ENCODE measurements at places on chromosomes 13 and 19. TPM values are rescaled to one million over a fixed set of nuclear protein-coding genes. Genes with fewer than 3 reads are reported as not detected.

The FXYD1 gene
- polyA plus RNA-seq, result 3.9 TPM

The PLIN5 gene
- not detected for polyA plus RNA-seq

DNA sequence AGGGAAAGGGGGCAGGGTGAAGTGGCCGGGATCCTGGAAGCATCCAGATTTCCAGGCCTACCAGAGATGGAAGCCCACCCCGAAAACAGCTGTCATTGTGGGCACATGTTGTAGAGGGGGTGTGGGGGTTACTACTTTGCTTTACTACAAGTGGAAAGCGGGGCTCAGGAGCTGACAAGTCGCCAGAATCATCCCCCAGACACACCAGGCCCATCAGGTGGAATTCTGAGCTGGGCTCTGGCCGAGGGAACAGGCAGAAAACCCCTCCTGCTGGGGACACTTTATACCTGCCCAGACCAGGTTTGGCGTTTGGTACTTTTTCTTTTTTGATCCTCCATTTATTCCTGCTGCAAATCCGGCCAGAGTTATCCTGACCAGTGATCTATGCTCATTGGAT, 3.8 kb downstream of the CDX2 start:
- no peak for DNase-seq
- H3K4me3 ChIP-seq, result no peak overlapping the region
- peaks cover 97% of the 10 kb centered on the region for H3K27me3 ChIP-seq
- peaks cover 2% of the 10 kb centered on the region for H3K4me1 ChIP-seq

- H3K4me3 ChIP-seq, result no peak overlapping the region
- no peak for DNase-seq
- no peaks in the 10 kb centered on the region for H3K36me3 ChIP-seq
- no peaks in the 10 kb centered on the region for H3K27me3 ChIP-seq
- no peaks in the 10 kb centered on the region for H3K4me1 ChIP-seq
Measured at GRCh38 chr13:61383111-61383510, 32.5 kb downstream of the PCDH20 start.

- H3K4me3 ChIP-seq, result no peak overlapping the region
- DNase-seq, result no peak
- H3K36me3 ChIP-seq, result no peaks in the 10 kb centered on the region
- H3K27me3 ChIP-seq, result no peaks in the 10 kb centered on the region
- H3K4me1 ChIP-seq, result no peaks in the 10 kb centered on the region
- no peak overlapping the region for H3K27ac ChIP-seq
Measured at GRCh38 chr13:30111810-30112209, 195.5 kb downstream of the KATNAL1 start.

The ZNF112 gene
- 1.4 TPM for polyA plus RNA-seq

DNA sequence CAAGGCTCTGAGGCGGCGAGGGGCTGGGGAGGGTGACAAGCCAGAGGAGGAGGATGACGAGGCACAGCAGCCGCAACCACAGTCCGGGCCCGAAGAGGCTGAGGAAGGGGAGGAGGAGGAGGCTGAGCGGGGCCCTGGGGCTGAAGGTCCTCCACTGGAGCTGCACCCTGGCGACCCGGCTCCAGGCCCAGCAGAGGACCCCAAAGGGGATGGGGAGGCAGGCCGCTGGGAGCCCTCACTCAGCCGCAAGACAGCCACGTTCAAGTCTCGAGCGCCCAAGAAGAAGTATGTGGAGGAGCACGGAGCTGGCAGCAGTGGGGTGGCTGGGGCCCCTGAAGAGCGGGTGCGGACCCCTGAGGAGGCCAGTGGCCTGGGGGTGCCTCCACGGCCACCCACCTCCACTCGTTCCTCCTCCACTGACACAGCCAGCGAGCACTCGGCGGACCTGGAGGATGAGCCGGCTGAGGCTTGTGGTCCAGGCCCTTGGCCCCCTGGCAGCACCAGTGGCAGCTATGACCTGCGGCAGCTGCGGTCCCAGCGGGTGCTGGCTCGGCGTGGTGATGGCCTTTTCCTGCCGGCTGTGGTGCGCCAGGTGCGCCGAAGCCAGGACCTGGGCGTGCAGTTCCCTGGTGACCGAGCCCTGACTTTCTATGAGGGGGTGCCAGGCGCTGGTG, 2.9 kb downstream of the CIC start:
- no peak overlapping the region for H3K4me3 ChIP-seq
- no peak overlapping the region for H3K27ac ChIP-seq
- no peaks in the 10 kb centered on the region for H3K27me3 ChIP-seq
- peaks cover 29% of the 10 kb centered on the region for H3K36me3 ChIP-seq
- DNase-seq, result no peak

GRCh38 chr13:19888799-19889198, 25.4 kb upstream of the ZMYM5 start:
- DNase-seq, result peak; percentile 38
- H3K4me3 ChIP-seq, result no peak overlapping the region
- H3K4me1 ChIP-seq, result no peaks in the 10 kb centered on the region
- no peak overlapping the region for H3K27ac ChIP-seq

DNA sequence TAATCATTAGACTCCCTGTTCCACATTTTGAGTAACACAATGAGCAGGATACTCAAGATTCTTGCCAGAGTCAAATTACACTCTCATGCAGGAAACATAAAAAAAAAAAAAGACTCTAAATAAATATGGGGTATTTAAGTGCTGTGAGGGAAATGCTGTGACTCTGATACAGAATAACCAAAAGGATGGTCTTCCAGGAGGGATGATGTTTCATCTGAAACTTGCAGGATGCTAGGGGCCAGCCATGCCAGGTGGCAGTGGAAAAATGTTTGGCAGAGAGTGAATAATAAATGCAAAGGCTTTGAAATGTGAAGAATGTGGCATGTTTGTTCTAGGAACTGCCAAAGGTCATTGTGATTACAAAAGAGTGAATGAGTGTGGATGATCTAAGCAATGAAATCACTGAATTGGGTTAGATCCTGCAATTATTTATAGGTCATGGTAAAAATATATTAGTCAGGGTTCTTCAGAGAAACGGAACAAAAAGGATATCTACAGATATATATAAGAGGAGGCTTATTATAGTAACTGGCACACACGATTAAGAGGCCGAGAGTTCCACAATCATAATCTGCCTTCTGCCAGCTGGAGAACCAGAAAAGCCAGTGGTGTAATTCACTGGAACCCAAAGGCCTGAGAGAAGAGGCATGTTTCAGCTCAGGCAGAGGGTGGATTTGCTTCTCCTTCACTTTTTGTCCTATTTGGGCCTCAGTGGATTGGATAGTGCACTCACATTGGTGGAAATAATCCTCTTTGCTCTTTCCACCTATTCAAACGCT, 1832.8 kb upstream of the MIR17HG start:
- H3K4me1 ChIP-seq, result no peaks in the 10 kb centered on the region
- DNase-seq, result peak; percentile 8
- no peaks in the 10 kb centered on the region for H3K36me3 ChIP-seq
- no peak overlapping the region for H3K4me3 ChIP-seq

DNA sequence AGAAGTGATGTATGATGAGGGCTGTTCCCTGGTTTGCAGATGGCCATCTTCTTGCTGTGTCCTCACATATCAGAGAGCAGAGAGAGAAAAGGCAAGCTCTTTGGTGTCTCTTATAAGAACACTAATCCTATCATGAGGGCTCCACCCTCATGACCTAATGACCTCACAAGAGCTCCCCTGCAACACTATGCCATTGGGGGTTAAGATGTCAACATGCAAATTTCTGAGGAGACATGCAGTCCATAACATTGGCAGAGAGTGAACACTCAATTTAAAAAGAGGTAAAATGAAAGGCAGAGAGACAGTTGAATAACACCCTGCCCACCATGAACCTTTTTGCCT, 10.9 kb downstream of the FAM187B start:
- H3K27me3 ChIP-seq, result no peaks in the 10 kb centered on the region
- H3K27ac ChIP-seq, result no peak overlapping the region
- H3K4me1 ChIP-seq, result no peaks in the 10 kb centered on the region
- no peak overlapping the region for H3K4me3 ChIP-seq

- no peaks in the 10 kb centered on the region for H3K27me3 ChIP-seq
- H3K4me3 ChIP-seq, result no peak overlapping the region
- no peak for DNase-seq
- no peaks in the 10 kb centered on the region for H3K36me3 ChIP-seq
- H3K27ac ChIP-seq, result no peak overlapping the region
- H3K4me1 ChIP-seq, result no peaks in the 10 kb centered on the region
Measured at GRCh38 chr13:66349966-66350365, 880.2 kb downstream of the PCDH9 start.

GRCh38 chr19:39671739-39672363, 16.1 kb downstream of the LGALS16 start:
- DNase-seq, result peak; percentile 43
- no peak overlapping the region for H3K4me3 ChIP-seq
- H3K4me1 ChIP-seq, result no peaks in the 10 kb centered on the region
- no peak overlapping the region for H3K27ac ChIP-seq

GRCh38 chr13:42146359-42146758, 97.9 kb downstream of the DGKH start:
- no peak overlapping the region for H3K27ac ChIP-seq
- no peaks in the 10 kb centered on the region for H3K4me1 ChIP-seq
- H3K27me3 ChIP-seq, result no peaks in the 10 kb centered on the region
- no peak for DNase-seq

The CYP2A6 gene
- not detected for polyA plus RNA-seq

DNA sequence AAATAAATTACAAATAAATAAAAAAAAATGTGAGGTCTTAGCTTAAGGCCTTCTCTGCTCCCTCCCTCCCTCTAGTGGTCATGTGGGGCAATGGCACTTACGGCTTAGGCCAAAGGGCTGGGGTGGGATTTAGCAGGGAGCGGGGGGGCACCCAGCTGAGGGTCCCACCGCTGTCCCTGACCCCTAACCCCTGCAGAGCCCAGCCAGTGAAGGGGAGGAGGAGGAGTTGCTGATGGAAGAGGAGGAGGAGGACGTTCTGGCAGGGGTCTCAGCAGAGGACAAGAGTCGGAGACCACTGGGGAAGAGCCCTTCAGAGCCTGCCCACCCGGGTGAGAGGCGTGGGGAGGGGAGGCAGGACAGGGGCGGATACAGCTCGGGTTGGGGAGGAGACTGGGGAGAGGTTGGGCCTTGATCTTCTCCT, 9.3 kb downstream of the MPND start:
- no peaks in the 10 kb centered on the region for H3K27me3 ChIP-seq
- H3K36me3 ChIP-seq, result peaks cover 10% of the 10 kb centered on the region
- H3K4me3 ChIP-seq, result no peak overlapping the region
- H3K4me1 ChIP-seq, result no peaks in the 10 kb centered on the region

- no peak for DNase-seq
- no peak overlapping the region for H3K27ac ChIP-seq
- H3K36me3 ChIP-seq, result no peaks in the 10 kb centered on the region
Measured at GRCh38 chr19:39106194-39106593, 19.4 kb upstream of the PAK4 start.

The TEX101 gene
- polyA plus RNA-seq, result not detected

- H3K27ac ChIP-seq, result no peak overlapping the region
- no peak overlapping the region for H3K4me3 ChIP-seq
- no peak for DNase-seq
- no peaks in the 10 kb centered on the region for H3K27me3 ChIP-seq
- H3K4me1 ChIP-seq, result peaks cover 8% of the 10 kb centered on the region
- H3K36me3 ChIP-seq, result no peaks in the 10 kb centered on the region
Measured at GRCh38 chr13:28392428-28392827, 102.5 kb downstream of the FLT1 start.

The PROZ gene
- not detected for polyA plus RNA-seq

- H3K36me3 ChIP-seq, result no peaks in the 10 kb centered on the region
- H3K27me3 ChIP-seq, result peaks cover 22% of the 10 kb centered on the region
- DNase-seq, result no peak
- peaks cover 7% of the 10 kb centered on the region for H3K4me1 ChIP-seq
- H3K4me3 ChIP-seq, result no peak overlapping the region
- H3K27ac ChIP-seq, result no peak overlapping the region
Measured at GRCh38 chr13:28492569-28493367, 2.2 kb downstream of the FLT1 start.

DNA sequence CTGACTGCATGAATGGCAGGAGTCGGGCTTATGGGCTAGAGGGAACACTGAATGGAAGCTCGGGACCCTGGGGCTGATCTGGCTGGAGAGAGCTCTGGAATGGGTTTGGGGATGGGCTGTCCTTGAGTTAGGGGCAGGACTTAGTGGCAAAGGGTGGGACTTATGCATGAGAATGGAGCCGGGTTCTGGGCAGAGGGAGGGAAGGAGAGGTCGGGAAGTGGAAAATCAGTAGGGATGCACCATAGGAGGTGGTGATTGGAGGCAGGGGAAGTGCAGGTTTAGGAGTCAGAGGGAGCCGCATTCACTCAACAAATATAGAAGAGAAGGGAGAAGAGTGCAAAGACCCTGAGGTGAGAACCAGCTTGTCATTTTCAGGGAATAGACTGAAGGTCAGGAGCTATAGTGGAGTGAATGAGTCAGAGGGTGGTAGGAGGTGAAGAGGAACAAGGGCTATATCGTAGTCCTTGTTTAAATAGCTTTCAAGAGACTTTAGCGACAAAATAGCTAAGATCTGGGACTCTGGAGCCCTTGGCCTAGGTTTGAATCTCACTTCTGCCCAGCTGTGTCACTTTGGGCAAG, 748 bp downstream of the RAB4B start:
- H3K4me3 ChIP-seq, result peak overlapping the region; percentile 74
- no peaks in the 10 kb centered on the region for H3K36me3 ChIP-seq
- H3K27me3 ChIP-seq, result no peaks in the 10 kb centered on the region
- peak overlapping the region; percentile 8 for H3K27ac ChIP-seq
- peaks cover 6% of the 10 kb centered on the region for H3K4me1 ChIP-seq
- peak; percentile 29 for DNase-seq

GRCh38 chr13:101449790-101450748, 2.4 kb upstream of the ITGBL1 start:
- DNase-seq, result peak; percentile 93
- H3K27me3 ChIP-seq, result no peaks in the 10 kb centered on the region
- no peak overlapping the region for H3K4me3 ChIP-seq

- no peaks in the 10 kb centered on the region for H3K27me3 ChIP-seq
- H3K36me3 ChIP-seq, result no peaks in the 10 kb centered on the region
- H3K4me3 ChIP-seq, result no peak overlapping the region
- DNase-seq, result peak; percentile 30
Measured at GRCh38 chr13:106424805-106425204, 110.7 kb downstream of the EFNB2 start.

The SLC25A41 gene
- not detected for polyA plus RNA-seq

GRCh38 chr13:100290165-100290801, 201.4 kb downstream of the PCCA start:
- no peak overlapping the region for H3K4me3 ChIP-seq
- DNase-seq, result peak; percentile 44
- peaks cover 10% of the 10 kb centered on the region for H3K4me1 ChIP-seq
- no peaks in the 10 kb centered on the region for H3K27me3 ChIP-seq

The MUC16 gene
- polyA plus RNA-seq, result not detected

GRCh38 chr13:40123962-40124632, 468.6 kb downstream of the COG6 start:
- no peaks in the 10 kb centered on the region for H3K4me1 ChIP-seq
- no peak for DNase-seq
- no peaks in the 10 kb centered on the region for H3K27me3 ChIP-seq
- no peaks in the 10 kb centered on the region for H3K36me3 ChIP-seq
- no peak overlapping the region for H3K4me3 ChIP-seq

- no peak overlapping the region for H3K27ac ChIP-seq
- no peak for DNase-seq
- H3K27me3 ChIP-seq, result no peaks in the 10 kb centered on the region
- no peak overlapping the region for H3K4me3 ChIP-seq
- H3K4me1 ChIP-seq, result no peaks in the 10 kb centered on the region
- no peaks in the 10 kb centered on the region for H3K36me3 ChIP-seq
Measured at GRCh38 chr13:69292789-69293425, 814.7 kb upstream of the ATXN8OS start.
